CD4-positive, alpha-beta T cell treated with Interleukin-21 for 1 hour (primary cell): ENCODE measurements at places on chromosomes 16 and 17.

DNA sequence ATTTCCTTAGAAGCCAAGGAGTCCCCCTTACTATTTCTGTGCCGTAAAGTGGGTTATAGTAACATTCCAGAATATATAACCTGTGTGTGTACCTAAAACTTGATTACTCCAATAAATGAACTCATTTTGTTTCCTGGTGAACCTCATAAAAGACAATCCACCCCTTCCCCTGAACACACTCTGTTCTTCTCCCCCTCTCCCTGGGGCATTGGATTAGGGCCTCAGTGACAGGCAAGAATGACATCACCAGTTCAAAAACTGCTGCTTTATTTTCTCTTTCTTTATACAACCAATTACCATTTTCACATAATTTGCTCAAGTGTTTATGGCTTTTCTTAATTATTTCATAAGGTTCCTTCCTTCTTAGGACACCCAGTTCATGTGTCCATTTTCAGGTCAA is 17.4 kb downstream of the AARSD1 start:
- DNase-seq: no peak

DNA sequence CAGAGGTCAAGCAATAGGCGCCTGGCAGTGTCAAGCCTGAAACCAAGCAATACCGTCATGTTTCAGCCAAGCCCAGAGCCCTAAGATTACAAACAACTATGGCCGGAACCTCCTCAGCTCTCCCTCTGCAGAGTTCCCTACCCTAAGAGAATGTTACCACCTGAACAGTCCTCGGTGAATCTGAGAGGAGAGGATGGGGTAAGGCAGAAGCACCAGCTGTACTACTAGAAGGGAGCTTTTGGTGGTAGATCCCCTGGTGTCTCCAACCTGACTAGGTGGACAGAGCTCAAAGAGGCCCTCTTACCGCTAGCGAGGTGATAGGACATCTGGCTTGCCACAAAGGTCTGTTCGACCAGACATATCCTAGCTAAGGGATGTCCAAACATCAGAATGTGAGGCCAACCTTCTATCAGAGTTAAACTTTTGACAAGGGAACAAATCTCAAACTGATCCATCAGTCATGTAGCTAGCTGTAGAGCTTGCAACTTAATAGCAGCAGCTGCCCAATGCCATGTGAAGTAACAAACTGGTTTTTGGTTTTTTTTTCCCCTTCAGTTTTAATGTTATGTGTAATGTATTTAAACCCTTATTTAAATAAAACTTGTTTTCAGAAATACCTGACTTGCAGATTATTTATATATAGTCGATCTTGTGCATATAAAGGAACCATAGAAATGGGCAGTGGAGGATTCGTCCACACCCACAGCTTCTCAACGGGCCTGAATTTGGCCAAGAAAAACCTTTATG is 2.5 kb downstream of the EIF1 start:
- peak; percentile 46 for DNase-seq

DNA sequence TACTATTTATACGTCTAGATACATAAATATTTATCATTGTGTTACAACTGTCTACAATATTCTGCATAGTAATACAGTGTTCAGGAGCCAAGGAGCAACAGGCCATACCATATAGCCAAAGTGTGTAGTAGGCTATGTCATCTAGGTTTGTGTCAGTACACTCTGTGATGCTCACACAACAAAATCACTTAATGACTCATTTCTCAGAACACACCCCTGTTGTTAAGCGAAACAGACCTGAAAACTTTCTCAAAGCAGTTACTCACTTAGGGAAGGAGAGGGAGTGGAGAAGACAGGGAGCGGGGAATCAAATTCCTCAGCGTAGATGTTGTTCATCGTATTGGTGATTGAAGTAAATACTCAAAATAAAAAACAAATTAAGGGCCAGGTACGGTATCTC is 269.5 kb downstream of the STX8 start:
- no peak for DNase-seq

GRCh38 chr17:62757500-62757951 is 50.6 kb downstream of the MARCHF10 start:
- DNase-seq: no peak

GRCh38 chr17:72357764-72358365 is 237.0 kb downstream of the SOX9 start:
- DNase-seq: no peak

DNA sequence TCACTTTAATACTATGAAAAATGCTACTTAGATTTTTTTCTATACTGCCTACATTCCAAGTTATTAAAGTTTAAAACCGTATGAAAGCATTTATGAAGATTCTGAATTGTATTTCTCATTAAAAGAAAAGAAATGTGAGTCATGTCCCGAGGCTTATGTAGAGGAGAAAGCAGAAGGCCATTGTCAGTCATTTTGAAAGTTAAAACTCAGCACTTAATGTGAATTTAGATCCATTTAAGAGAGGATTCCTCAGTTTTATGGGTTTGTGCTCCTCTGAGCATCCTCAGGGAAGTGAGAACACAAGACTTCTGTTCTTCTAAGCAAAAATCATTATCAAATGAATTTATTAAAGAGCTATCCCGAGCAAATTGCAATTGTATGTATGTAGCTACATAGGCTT is 11.8 kb downstream of the C17orf75 start:
- DNase-seq: no peak

GRCh38 chr17:48162306-48162934 is 54.9 kb downstream of the SNX11 start:
- DNase-seq: no peak

- no peak for DNase-seq
Observed at GRCh38 chr17:75712446-75712845, 8.8 kb upstream of the ITGB4 start.

DNA sequence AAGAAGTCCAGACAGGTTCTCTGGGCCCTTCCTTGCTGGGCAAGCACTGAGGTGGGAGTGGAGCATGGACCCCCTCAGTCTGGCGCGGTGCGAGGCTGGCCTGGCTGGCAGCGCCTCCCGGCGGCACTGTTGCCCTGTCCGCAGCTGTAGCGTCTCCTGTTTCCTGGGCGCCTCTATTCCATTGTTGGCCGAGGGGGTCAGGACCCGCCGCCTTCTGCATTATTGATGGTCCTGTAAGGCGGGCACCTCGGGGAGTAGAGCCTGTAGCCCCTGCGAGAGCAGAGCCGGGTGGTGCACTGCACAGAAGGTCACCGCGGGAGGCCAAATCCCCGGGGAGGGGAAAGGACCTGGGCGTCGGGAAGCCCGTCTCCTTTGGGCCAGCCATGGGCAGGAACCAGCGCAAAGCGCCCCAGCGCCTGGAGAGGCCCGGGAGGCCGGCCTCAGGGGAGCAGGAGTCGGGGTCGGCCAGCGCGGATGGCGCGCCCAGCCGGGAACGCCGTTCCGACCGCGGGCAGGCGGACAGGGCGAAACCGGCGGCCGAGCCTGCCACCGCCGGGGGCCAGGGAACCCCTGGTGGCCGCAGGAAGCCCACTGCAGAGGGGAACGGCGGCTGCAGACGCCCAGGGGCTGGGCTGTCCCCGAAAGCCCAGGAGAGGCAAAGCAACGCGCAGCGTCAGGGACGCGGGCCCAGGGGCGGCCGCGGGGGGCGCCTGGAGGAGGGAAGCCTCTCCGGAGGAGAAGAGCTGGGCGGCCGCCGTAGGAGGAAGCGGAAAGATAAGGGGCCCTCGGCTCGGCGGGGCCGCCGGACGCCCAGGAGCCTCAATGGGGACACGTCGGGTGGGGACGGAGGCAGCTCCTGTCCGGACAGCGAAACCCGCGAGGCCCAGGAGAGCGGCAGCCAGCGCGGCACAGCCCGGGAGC is at the start of gene MYO15B:
MYO15B (plus strand) TSS at position 126 of the 921 bp plus-strand sequence; CDS start at position 384, 258 bp downstream.
- peak; percentile 59 for DNase-seq

GRCh38 chr17:74268558-74268957 is 5.5 kb upstream of the DNAI2 start:
- no peak for DNase-seq

GRCh38 chr17:48023400-48024148 is 14.0 kb downstream of the COPZ2 start:
- DNase-seq: peak; percentile 45

- DNase-seq: peak; percentile 64
Observed at GRCh38 chr17:82021107-82021899, 1.4 kb downstream of the CENPX start.

- DNase-seq: no peak
Observed at GRCh38 chr17:47948706-47949196, 7.4 kb downstream of the PNPO start.

DNA sequence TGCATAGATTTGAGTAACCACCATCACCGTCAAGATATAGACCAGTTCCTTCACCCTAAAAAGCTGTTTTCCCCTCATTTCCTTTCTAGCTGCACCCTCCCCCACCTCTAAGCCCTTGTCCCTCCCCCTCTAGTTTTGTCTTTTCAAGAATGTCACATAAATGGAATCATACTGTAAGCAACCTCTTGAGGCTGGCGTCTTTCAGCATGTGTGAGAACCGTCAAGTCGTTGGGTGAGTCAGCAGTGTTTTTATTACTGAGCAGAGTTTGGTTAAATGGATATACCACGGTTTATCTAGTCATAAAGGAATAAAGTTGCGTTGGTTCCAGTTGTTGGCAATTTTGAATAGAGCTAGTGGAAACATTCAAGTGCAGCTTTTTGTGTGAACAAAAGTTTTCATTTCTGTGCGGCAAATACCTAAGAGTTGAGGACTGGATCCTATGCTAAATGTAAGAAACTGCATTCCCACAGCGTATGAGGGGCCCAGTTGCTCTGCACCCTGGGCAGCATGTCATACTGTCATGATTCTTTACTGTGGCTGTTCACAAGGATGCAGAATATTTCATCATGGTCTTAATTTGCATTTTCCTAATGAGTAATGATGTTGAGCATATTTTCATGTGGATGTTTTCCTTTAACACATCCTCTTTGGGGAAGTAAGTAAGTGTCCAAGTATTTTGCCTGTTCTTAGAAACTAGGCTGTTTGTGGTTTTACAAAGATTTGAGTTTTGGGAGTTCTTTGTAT is 264.3 kb downstream of the CPPED1 start:
- DNase-seq: no peak

DNA sequence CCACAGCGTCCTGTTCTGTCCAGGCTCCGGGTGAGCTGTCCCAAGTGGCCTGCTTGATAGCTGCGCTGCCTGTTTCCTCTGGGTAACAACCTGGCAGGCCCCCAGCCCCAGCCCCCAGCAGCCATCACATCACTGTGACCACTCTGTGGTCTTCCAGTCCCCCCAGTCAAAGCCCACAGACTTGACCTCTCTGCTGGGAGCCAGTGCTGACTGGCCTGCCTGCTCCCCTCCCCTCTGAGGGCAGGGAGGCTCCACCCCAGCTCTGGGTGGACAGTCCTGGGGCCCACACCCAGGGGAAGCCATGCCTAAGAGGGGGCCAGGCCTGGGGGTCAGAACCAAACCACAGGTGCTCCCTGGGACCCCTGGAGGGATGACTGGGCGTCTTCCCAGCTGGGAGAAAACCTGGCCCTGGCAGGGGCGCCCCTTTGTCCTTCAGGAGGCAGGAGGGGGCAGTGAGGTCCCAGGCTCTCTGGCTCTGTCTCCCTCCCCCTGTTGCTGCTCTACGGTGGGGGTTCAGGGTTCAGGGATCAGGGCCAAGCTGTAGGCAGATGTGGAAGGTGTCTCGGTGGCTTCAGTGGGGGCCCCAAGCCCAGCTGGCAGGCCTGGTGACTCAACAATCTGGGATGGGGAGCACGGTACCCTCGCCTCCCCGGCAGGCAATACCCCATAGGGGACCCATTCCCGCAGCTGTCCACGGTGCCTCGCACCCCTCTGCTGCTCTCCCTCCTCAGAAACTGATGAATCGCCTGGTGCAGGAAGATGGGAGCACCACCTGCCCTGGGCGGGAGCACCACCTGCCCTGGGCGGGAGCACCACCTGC is 1.8 kb upstream of the SLC16A3 start:
- no peak for DNase-seq
